Foreskin keratinocyte (primary cell): ENCODE measurements at places on chromosomes 1 and 21. TPM values are rescaled to one million over a fixed set of nuclear protein-coding genes. Genes with fewer than 3 reads are reported as not detected.
A peak's percentile ranks its signal among the peaks of the same experiment; 100 is the strongest.

GRCh38 chr1:228842094-228842775, 107.0 kb downstream of the RHOU start:
- DNase-seq, result peak; percentile 23

The DIRAS3 gene
- 0.11 and 0.24 TPM in 2 replicates for total RNA-seq

The HSPB7 gene
- total RNA-seq, result not detected in 2 replicates

The MR1 gene
- 14.9 and 18.9 TPM in 2 replicates for total RNA-seq

The CYYR1 gene
- 3.5 and 6.1 TPM in 2 replicates for total RNA-seq

- peak; percentile 82 for DNase-seq
Observed at GRCh38 chr1:225709101-225709500, 56.2 kb upstream of the ENAH start.

- no peak for DNase-seq
Observed at GRCh38 chr1:14881775-14882672, 271.5 kb upstream of the TMEM51 start.

DNA sequence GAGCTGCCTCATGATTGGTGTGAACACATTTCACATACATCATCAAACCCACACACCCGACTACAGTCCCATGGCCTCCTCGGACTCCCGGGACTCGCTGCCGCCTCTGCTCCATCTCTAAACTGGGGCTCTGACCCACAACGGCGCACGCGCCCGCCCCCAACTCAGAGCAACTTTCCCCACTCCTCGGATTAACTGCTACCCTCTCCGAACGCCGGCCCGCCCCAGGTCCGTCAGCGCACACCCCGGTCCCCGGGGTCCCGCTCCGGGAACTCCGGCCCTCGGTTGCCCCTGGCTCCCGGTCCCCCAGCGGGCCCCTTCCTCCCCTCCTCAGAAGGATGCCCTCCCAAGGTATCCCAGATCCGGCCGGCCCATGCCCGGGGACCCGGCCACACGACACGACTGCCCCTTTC, 740 bp downstream of the DSTYK start:
- peak; percentile 37 for DNase-seq

The MEGF6 gene
- total RNA-seq, result 0.63 and 0.92 TPM in 2 replicates

DNA sequence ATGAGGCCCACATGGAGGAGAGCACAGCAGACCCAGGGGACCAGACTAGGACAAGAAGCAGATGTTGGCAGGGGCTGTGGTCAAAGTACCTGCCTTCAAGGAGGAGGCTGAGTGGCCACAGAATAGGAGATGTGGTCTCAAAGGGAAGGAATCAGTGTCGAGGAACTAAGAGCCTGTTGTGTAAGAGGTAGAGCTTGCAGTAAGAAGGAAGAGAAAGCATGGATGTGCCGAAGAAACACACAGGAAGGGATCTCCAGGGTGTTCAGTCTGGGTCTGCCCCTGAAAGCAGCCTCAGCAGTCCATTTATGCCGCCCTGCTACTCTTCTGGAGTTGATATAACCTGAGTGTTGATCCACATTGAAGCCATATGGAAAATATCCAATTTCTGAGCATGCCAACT, 83.9 kb downstream of the NID1 start:
- DNase-seq, result no peak

- DNase-seq, result no peak
Observed at GRCh38 chr1:31744165-31744888, 19.8 kb downstream of the ADGRB2 start.

DNA sequence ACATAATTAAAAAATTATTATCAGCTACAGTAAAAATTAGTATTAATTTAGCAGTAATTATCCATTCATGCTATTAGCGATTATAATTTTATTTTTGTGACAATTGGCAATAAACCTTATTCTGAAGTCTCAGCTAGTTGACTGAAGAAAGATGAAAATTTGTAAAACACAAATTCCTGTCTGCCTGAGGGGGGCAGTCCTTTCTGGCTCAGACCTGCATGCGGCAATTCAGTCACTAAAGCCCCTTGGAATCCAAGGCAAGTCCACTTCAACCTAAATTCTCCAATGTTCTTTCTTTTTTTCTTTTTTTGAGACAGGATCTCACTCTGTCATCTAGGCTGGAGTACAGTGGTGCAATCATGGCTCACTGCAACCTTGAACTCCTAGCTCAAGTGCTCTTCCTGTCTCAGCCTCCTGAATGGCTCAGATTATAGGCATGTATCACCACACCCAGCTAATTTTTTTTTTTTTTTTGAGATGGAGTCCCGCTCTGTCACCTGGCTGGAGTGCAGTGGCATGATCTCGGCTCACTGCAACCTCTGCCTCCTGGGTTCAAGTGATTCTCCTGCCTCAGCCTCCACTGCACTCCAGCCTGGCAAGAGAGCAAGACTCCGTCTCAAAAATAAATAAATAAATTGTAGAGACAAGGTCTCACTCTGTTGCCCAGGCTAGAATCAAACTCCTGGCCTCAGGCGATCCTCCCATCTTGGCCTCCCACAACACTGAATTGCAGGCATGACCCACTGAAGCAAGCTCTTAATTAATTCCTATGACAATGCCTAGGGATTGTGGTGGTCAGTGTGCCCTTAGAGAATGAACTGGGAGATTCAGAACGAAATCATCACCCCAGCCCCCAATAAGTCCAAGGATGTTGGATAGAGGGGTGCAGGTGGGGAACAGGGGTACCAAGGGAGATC, 24.2 kb upstream of the ITPKB start:
- peak; percentile 50 for DNase-seq

The TMOD4 gene
- total RNA-seq, result 0.65 and 0.88 TPM in 2 replicates

GRCh38 chr21:28444557-28444956, 548.1 kb downstream of the LTN1 start:
- no peak for DNase-seq

The MTARC1 gene
- 2.1 and 6.6 TPM in 2 replicates for total RNA-seq

GRCh38 chr1:160606611-160607010, 27.3 kb upstream of the CD84 start:
- no peak for DNase-seq

- no peak for DNase-seq
Observed at GRCh38 chr1:220338759-220339158, 66.5 kb upstream of the RAB3GAP2 start.

- DNase-seq, result peak; percentile 75
Observed at GRCh38 chr1:47763591-47764171, 233.5 kb downstream of the TRABD2B start.

DNA sequence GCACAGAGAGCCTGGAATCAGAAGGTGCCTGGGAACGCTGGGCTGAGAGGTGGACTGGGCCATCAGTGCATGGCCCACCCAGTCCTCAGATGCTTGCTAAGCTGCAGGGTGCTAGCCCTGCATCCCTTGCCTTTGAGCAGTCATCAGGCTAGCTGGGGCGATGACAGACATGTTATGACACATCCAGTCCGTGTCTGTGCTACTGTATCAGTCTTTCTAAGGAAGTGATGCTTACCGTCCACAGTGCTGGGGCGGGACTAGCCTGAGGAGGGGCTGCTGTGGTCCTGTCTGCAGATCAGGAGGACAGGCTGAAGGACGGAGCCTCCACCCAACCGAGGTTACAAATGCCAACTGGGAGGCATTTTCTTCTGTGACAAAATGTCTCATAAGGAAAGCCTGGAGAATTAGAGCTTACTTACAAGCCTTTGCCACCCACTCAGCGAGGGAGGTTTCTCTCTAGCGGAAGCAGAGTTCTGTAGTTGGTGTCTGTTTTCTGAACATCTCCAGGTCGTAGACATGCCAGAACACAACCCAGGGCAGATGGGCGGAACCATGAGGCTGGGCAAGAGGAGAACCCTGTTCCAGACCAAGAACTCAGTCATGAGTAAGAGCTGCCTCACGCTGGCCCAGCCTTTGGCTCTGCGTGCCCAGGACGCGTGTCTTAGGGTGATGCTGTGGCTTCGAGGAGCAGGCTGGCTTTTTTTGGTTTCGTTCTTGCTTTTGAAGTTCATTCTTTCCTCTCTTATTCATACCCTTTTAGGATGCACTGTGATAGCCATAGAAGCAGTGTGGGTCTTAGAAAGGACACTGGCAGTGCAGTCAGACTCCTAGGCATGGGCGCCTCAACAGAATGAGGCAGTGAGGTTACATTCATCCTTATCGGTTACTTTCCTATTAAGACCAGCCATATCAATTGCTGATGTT, 14.3 kb downstream of the SLFNL1 start:
- peak; percentile 98 for DNase-seq

DNA sequence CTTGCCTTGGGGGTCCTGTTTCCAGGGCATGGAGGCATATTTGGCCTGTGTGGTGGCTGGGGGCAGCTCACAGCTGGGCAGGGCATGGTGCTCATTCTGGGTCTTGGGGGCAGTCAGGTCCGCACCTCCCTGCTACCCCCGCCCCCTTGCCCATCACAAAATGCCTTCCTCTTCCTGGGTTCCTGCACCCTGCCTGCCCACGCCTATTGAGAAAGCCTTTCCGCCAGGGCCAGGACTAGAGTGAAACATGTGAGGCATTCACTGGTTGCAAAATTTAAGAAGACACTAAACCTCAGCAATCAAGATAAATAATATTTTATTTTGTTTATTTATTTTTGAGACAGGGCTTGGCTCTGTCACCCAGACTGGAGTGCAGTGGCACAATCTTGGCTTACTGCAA, 19.7 kb downstream of the PTAFR start:
- no peak for DNase-seq

GRCh38 chr21:21851657-21852056, 853.4 kb downstream of the NCAM2 start:
- peak; percentile 69 for DNase-seq

DNA sequence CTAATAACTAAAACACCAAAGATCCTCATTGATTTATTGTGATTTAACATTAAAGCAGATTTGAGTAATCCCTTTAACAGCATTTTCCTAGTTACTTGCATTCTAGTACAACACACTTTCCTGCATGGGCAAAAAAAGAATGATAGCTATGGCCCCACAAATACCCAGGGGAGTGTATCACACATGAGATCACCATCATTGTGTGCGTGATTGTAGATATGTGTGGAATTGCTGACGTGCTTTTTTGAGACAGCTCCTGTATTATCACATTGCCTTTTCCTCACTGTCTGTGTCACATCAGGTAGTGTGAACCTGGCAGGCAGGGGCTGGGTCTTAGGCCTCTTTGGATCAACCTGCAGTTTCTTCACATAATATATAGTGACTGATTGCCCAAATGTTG, 48.5 kb upstream of the SAMD13 start:
- peak; percentile 71 for DNase-seq

GRCh38 chr1:14815175-14815877, 216.8 kb downstream of the KAZN start:
- no peak for DNase-seq

DNA sequence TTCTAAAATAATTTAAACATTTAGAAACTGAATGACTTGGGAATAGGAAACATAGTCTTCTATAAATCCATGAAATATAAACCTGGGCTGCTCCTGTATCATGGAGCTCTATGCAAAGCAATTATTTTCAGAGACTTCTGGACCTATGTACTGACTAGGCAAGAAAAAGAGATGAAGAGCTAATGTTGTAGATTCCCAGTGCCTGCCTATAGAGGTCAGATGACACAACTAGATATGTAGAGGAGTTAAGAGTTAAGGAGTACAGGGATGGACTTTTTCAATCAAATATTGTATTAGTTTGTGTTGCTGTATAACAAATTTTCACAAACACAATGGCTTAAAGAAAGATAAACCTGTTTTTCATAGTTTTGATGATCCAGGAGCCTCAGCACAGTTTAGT, 1434.5 kb downstream of the KCNT2 start:
- no peak for DNase-seq

DNA sequence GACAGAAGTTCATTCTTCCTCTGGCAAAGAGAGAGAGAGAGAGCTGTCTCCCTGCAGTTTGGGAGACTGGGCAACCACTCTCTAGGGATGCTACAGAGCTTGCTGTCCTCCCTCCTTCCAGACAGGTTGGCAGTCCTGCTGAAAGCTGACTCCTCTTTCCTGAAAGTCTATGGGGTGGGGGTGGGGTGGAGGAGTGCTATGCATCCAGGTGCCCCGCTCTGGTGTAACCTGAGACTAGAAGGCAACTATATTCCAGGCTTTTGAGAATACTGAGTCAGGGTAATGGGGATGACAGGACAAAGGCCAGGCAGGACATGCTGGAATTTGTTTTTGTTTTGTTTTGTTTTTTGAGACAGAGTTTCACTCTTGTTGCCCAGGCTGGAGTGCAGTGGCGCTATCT, 55.4 kb downstream of the OPTC start:
- DNase-seq, result peak; percentile 46

- no peak for DNase-seq
Observed at GRCh38 chr21:36946949-36947356, 19.5 kb downstream of the HLCS start.

DNA sequence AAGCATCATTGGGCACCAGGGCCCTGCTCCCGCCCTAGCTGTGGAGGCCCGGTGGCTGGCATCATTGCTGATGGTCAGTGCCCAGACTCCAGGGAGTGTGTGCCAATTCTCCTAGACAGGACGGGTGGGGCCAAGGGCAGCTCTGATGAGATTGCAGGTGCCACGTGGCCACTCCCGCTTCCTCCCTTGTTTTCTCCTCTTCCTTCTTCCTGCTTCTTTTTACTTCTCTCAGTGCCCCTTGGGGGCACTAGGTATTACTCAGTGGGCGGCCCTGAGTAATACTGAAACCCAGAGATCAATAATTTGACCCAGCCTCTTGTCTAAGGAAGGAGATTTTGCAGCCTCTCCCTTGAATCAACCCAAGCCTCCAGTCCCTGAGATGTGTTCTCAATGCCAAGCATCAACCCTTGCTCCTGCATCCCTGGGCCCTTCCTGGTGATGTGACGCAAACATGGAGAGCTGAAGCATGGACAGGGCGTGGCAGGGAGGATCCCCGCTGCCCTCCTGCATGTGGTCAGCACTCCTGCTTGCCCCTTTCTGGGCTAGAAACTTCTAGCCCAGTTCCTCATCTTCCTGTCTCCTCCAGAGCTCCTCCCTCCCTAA, 32.4 kb downstream of the CDK18 start:
- no peak for DNase-seq

The CFAP74 gene
- 0.03 and 0.07 TPM in 2 replicates for total RNA-seq

The PROK1 gene
- not detected in 2 replicates for total RNA-seq

DNA sequence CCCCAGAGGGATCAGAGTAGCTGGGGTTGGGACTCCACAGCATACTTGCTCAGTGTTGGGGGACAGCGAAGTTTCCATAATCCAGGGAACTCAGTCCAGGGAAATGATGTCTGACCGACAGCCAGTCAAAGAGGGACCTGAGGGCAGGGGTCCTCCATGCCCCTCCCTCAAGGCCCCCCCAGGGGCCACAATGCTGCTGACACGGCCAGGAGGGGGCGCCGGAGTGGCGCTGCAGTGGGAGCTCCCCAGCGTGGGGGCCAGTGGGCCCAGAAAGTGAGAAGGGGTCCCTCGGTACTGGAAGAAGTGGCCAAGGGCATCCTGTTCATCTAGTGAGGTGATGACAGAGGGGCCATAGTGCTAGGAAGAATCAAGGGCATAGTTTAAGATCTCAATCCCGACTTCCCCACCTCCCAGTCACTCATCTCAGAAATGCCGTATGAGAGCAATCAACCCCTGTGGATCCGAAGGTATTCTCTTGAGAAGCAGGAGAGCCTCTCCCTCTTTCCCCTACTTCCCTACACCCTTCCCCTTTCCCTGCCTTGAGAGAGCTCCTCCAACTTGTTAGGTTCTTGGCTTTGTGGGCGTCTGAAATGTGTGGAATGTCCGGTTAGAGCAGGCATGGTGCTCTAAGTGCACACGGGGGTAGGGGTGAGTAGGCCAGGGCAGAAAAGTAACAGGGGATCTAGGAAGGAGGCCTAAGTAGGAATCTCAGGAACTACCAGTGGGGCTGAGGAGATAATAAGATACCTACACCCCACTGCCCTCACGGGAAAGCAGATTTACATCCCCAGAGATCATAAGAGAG, 4.1 kb downstream of the NUDT17 start:
- no peak for DNase-seq

GRCh38 chr1:175560192-175560591, 183.2 kb downstream of the TNR start:
- DNase-seq, result no peak
